ENCODE measurements at places on chromosomes 7 and 10.

- DNase-seq, result no peak
Measured at GRCh38 chr10:46264336-46264735, 22.5 kb upstream of the ANTXRL start.

DNA sequence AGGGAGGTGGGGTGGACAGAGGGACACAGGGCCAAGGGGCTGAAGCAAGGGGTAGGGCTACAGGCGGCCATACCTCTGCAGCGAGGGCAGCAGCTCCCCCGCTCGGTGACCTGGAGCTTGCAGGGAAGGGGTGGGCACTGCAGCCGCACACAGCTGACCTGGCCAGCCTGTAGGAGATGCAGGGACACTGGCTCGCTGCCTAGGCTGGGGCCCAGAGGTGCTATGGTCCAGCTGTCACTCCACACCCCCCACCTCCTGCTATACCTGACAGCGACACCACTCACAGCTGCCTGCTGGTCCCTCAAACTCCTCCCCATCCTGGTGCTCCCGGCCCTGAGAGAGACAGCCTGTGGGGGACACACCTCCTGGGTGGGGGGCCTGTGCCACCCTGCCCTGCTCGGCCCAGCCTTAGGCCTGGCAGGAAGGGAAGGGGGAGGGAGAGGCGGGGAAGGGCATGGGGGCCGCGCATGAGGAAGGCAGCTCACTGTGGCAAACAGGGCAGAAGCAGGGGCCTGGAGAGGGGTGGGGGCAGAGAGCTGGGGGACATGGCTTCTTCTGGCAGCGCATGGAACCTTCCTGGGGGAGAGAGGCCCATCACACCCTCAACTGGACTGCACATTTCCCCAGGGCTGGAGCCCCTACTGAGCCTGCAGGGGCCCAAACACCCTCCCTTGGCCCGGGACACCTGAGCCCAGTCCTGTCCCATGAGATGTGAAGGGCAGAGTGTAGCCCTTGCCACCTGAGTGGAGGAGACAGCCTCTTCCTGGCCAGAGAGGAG lies 23.9 kb downstream of the ATP6V1F start:
- DNase-seq, result no peak

DNA sequence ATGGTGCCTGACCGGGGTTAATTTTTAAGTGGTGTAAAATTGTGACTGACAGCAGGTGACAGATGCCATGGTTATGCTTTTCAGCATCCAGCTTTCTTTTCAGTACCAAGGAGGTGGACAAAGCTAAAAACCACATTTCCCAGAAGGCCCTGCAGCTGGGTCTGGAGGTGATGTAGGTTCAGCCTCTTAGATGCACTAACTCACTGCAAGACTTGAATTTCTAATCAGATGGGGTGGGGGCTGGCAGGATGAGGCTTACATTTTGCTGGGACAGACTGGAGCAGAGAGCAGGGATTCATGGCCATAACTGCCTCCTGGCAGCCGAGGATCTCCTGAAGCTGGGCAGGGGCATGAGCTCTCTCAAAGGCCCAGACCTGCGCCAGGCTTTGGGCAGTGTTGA lies 52.4 kb downstream of the PDIA4 start:
- DNase-seq, result no peak

GRCh38 chr7:111763221-111763801 lies 201.0 kb upstream of the IMMP2L start:
- peak; percentile 32 for DNase-seq

DNA sequence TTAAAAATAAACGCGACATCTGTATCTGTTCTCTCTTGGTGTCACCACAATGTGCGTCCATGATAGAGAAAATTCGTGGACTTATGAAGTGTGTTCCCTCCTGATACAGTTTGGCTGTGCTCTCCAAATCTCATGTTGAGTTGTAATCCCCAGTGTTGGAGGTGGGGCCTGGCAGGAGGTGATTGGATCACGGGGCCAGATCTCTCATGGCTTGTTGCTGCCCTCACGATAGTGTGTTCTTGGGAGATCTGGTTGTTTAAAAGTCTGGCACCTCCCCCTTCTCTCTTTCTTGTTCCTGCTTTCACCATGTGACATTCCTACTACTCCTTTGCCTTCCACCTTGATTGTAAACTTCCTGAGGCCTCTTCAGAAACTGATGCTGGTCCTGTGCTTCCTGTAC lies 229.4 kb upstream of the MYO3A start:
- DNase-seq, result no peak

- DNase-seq, result no peak
Measured at GRCh38 chr10:18753312-18753895, 94.2 kb downstream of the ARL5B start.
